ENCODE measurements at places on chromosomes 5 and 9.

GRCh38 chr9:114271556-114272510 is 51.1 kb upstream of the ORM1 start:
- DNase-seq: no peak

DNA sequence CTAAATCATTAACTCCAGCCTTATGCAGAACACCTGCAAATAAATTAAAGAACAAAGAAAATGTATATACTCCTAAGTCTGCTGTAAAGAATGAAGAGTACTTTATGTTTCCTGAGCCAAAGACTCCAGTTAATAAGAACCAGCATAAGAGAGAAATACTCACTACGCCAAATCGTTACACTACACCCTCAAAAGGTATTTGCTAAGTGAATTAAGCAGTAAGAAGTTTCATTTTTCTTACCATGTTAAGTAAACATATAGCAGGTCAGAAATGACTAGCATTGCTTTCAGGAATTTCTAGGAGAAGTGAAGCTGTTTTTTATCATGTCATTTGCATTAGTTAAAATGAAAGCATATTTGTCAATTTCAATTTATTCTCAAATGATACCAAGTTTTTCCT is 92.7 kb downstream of the MELK start:
- no peak for DNase-seq

GRCh38 chr9:96068511-96068910 is 193.0 kb downstream of the ERCC6L2 start:
- DNase-seq: no peak

- DNase-seq: no peak
Observed at GRCh38 chr5:152883066-152883775, 478.1 kb upstream of the NMUR2 start.

GRCh38 chr5:113330533-113331208 is 104.1 kb downstream of the TSSK1B start:
- no peak for DNase-seq

DNA sequence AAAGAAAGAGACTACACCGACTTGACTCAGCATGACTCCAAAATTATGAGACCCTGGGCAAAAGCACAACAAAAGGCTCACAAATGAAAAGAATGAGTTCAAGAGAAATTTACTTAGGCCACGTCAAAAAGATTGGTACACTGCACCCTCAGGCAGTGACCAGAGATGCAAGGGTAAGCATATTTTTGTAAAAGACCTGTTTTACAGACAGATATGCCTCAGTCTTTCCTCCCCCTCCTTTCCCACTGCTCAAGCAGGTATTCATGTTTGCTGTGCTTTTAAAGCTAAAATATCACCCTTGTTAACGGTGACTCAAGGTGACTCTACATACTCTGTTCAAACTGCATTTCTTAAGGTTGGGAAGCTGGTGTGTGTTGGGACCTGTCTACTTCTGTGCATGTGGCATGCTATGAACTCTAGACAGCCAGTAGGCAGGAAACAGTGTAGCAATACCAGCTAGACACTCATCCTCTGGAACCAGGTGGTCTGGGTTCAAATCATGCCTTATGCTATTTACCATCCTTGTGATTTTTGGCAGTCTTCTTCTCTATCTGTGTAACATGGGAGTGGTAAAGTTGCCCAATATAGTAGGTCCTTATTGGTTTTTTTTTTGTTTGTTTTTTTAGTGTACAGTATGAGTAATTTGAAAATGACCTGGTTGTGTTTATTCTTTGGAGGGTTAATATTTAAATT is 98.7 kb downstream of the TLE4 start:
- no peak for DNase-seq

- no peak for DNase-seq
Observed at GRCh38 chr9:95092262-95093072, 225.0 kb downstream of the FANCC start.

DNA sequence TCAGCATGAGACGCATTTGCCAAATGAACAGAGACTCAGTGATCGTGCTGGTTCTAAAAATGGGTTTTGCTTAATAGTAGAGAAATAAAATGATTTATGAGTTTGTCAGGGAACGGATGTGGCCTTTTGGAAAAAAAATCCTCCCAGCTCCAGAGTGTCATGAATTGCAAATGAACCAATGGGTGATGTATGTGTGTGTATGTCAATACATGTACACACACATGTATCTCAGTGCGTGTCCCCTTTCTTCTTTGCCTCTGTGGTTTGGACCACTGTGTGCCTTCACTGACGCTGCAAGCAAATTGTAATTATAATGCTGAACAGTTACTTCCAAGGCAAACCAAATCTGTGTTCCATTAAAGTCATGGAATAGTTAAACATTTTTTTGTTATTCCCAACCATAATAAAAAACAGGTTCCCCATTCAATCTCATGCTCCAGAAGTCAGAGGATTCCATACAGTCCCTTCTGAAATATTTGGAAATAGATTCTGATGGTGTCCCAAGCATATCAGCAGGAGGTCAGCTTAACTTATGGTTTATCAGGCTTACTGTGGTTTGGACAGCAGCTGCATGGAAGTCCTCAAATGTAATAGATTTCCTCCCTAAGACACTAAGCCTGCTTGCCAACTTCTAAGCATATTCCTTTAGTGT is 630.5 kb downstream of the ACTL7B start:
- DNase-seq: no peak

DNA sequence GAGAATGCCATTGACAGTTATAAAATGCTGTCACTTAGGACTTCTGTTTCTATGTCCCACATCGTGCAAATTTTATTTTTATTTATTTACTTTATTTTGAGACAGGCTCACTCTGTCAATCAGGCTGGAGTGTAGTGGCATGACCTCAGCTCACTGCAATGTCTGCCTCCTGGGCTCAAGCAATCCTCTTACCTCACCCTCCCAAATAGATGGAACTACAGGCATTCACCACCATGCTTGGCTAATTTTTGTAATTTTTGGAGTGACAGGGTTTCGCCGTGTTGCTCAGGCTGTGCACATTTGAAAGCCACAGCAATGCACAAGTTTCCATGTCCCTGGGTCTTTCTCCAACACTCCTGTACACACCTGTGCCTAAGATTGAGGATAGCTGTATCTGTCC is 51.8 kb downstream of the ADAMTS16 start:
- DNase-seq: no peak

- no peak for DNase-seq
Observed at GRCh38 chr5:2666081-2666480, 85.4 kb downstream of the IRX2 start.

- DNase-seq: no peak
Observed at GRCh38 chr5:104082754-104083153, 520.2 kb upstream of the NUDT12 start.

DNA sequence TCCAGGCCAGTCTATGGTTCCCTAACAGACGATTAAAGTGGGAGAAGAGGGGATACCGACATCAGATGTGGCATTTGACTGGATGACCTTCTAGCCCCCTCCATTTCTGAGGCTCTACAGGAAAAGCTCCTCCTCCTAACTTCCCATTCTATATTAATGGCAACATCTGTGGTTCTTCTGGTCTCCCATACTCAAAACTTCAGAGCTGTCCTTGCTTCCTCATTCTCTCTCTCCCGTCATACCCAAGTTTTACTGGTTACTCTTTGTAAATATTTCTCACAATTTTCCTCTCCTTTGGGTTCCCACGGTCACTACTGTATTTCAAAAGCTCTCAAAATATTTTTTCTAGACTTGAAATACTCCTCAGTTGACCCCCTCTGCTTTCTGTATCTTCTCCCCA is 36.0 kb upstream of the IL7R start:
- no peak for DNase-seq

GRCh38 chr5:56259002-56259511 is 25.9 kb upstream of the ANKRD55 start:
- DNase-seq: no peak

GRCh38 chr9:124375726-124376125 is 39.5 kb downstream of the PSMB7 start:
- no peak for DNase-seq

DNA sequence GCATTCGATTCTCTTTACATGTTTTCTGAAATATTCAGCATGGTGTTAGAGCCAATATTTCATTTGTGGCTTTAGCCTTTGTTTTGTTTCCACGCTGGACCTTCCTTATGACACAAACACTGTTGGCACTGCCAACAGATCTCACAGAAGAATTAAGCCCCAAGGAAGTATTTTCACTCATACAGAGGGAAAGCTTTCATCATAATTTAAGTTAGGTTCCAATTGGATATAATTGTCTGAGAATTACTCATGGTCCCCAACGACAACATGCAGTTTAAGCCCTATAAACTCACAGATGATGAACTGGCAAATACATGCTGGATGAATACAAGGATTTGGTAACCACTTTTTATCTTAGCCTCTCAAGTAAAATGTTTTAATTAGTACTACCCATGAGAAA is 259.5 kb downstream of the EBF1 start:
- DNase-seq: no peak

DNA sequence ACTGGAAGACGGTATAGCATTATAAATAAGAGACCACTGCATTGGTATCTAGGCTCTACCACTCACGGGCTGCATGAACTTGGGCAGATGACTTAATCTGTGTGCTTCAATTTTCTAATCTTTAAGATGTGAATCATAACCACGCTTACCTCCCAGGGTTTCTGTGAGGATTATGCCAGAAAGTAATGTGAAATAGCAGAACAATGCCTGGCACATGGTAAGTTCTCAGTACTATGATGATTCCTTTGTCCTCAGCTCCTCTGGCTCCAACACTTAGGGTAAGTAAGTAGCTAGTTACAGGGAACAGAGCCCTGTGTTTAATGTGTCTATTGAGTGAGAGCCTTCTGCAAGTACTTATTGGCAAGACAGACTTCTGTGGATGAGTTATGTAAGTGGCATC is 31.1 kb downstream of the POU4F3 start:
- DNase-seq: no peak

GRCh38 chr5:77390795-77391194 is 101.3 kb downstream of the WDR41 start:
- no peak for DNase-seq

DNA sequence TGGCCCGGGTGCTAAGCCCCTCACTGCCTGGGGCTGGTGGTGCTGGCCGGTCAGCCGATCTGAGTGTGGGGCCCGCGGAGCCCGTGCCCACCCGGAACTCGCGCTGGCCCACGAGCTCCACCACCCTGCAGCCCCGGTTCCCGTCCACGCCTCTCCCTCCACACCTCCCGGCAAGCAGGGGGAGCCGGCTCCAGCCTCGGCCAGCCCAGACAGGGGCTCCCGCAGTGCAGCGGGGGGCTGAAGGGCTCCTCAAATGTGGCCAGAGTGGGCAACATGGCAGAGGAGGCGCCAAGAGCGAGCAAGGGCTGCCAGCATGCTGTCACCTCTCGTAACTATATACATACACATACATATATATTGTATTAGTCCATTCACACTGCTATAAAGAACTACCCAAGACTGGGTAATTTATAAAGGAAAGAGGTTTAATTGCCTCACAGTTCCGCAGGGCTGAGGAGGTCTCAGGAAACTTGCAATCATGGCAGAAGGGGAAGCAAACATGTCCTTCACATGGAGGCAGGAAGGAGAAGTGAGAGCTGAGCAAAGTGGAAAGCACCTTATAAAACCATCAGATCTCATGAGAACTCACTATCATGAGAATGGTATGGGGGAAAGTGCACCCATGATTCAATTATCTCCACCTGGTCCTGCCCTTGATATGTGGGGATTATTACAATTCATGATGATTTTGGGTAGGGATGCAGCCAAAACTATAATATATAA is 56.8 kb downstream of the LIX1 start:
- no peak for DNase-seq
